Activated gamma-delta T cell treated with Interleukin-2 at 50 U/mL for 16 hours (primary cell): ENCODE measurements at places on chromosomes 7 and 10.

GRCh38 chr10:93820434-93820833, 62.7 kb downstream of the LGI1 start:
- DNase-seq: no peak

- no peak for DNase-seq
Observed at GRCh38 chr10:10658172-10658785, 359.4 kb upstream of the CELF2 start.

DNA sequence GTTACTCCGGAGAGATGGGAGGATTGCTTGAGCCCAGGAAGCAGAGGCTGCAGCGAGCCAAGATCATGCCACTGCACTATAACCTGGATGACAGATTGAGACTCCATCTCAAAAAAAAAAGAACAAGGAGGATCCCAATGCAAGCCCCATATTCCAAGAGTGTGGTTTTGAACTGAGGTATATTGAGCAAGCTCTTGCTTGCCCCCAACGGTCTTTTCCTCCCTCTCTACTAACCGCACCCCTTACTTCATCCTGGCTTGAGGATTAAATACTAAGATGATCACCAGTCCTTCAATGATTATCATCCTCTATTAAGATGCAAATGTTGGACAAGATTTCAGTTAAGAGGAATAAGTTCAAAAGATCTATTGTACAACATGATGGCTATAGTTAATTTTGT, 12.5 kb upstream of the SRGN start:
- no peak for DNase-seq

DNA sequence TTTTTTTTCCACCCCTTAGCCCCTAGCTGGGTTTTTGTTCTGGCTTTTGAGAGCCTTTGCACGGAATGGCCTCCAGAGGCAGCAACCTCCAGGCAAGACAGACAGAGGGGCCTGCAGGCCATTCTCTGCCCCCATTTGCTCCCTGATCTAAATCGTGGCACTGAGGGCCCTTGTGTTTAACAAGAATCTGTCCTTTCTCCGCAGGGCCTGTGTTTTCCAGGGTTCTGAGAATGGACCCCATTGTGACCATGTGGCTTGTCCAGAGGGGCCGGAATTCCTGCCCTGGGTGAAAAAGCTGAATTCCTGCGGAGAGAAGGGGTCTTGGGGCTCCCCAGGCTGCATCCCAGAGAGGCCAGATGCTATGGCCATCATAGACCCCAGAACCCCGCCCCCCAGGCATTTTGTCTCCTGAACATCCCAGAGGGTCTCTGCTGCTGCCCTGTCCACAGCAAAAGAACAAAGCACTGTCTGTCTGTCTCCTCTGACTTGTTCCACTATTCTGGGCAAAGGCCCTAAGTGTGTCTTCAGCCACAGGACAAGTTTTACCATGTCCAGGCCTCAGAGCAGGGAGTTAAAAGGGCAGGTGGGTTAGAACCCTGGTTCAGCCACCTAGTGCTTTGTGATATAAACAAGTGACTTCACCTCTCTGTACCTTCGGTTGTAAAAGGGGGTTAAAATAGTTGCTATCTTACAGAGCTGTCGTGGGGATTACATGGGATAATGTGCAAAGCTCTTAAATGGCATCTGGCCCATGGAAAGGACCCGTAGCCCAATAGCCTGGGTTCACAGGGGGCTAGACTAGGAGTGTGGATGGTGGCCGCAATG, 155.6 kb downstream of the SH3PXD2A start:
- no peak for DNase-seq

DNA sequence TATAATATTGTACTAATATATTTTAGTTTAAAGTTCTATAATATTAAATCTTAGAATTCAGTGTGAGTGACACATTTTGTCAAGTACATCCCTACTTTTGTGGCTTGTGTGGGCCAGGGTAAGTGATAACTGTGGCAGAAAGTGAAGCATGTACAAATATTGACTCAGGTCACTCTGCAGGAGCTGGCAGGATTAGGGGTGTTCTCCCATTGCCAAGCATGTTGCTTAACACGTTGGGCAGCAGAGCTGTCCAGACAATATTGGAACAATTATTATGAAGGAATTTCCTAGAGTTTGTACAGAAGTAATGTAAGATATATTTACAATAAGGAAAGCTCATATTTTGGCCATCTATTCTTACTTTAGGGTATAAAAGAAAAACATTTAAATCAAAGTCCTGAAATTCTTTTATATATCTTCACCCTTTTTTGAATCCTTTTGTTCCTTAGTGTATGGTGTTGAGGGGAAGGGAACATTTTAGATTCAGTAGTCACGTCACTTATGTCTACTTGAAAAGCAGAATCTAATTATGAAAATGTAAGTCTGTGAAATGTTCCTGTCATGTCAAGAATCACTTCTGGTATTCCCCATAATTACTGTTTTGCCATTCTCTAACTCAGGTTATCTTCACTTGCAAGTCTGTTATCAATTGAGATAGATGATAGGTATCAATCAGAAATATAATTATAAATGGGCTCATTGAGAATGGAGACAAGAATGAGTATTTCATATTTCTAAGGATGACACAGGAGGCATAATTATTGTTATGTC, 4.0 kb downstream of the HDAC9 start:
- no peak for DNase-seq

- no peak for DNase-seq
Observed at GRCh38 chr10:95330966-95331453, 40.2 kb upstream of the PDLIM1 start.

- DNase-seq: no peak
Observed at GRCh38 chr10:59655309-59655708, 54.3 kb downstream of the SLC16A9 start.

DNA sequence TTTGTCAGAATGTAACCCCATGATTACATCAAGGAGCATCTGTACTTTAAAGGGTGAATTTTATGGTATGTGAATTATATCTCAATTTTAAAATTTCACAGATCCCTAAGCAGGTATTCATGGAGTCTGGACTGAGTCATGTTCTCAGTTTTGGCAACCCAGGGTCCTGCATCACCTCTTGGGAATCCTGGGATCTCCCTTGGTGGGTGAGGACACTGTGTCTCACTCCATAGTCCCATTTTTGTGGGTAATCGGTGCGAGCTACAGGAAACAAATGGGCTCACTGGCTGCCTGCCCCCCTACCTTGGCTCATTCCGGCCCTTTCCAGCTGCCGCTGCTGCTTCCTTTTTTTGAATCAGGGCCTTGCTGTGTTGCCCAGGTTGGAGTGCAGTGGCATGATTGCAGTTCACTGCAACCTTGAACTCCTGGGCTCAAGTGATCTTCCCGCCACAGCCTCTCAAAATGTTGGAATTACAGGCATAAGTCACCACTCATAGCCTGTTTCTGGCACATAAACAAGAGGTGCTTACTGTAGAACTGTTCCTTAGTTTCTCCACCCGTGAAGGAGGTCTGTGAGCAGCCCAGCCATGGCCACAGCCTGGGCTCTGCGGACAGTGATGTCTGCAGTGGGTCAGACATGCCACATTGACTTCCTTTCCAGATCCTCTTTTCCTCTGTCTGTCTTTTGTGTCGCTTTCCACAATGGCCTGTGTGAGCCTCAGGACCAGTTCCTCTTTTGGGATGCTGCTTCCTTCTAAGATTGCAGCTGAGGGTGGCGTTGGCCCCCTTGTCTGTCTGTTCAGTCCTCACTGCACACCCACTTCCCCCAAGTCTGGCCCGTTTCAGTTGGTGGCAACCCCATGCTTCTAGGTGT, 14.5 kb downstream of the PALD1 start:
- DNase-seq: no peak

- DNase-seq: no peak
Observed at GRCh38 chr10:84181631-84182030, 8.0 kb downstream of the GPR15LG start.

DNA sequence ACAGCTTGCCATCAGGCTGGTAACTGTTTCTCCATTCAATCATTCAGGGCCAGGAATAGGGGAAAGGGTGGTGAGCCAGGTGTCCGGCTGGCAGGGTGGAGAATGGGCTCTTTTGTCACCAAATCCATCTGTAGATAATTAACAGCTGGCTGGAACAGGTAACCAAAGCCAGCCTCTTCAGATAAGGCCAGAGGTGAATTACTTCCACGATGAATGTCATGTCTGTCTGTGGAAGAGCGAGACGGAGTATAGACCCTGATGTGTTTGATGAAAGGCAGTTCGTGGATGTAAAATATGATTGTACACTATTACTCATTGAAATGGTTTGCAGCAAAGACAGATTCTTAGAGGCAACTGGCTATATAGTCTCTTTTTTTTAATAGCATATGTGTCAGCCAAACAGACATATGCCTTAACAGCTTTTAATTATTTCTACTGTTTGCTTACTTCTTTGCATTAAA, 149.8 kb downstream of the KLF6 start:
- DNase-seq: no peak

DNA sequence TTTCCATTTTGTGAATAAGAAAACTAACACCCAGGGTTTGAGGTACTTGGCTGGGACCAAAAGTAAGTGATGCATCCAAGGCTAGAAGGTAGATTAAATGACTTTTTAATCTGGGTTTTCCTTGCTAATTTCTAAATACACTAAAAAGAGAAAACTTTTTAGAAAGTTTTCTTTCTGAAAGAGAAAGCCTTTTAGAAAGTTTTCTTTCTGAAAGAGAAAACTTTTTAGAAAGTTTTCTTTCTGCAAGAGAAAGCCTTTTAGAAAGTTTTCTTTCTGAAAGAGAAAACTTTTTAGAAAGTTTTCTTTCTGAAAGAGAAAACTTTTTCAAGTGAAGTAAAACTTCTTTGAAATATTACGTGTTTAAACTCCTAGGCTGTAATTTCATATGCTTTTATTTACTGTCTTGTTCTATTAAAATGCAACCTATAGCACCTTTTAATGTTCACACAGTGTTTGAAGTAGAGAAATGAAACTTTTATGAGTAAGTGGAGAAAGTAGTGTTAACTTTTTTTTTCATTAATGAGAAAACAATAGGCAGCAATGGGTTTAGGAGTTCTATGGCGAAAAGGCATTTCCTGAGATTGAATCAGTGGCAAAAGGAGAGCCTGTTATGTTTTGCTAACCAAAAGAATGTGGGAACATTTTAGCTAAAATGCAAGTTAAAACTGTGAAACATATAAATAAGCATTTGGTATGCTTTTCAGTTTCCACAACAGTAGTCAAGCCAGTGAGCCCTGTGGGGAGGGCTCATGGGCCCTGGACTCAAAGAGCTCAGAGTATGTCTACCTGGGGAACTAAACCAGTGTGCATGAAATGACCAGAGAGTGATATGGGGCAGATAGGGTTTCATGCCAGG, 103.7 kb downstream of the RBM20 start:
- no peak for DNase-seq

GRCh38 chr7:8176370-8177081, 85.4 kb downstream of the ICA1 start:
- DNase-seq: peak; percentile 64

GRCh38 chr7:83738291-83738835, 89.4 kb upstream of the SEMA3E start:
- no peak for DNase-seq

- no peak for DNase-seq
Observed at GRCh38 chr10:97089209-97089870, 96.4 kb downstream of the SLIT1 start.

- no peak for DNase-seq
Observed at GRCh38 chr10:112148331-112148730, 35.2 kb downstream of the GPAM start.

- DNase-seq: no peak
Observed at GRCh38 chr10:49543604-49544003, 4.7 kb upstream of the ERCC6 start.

GRCh38 chr7:116971869-116972268, 18.6 kb downstream of the ST7 start:
- no peak for DNase-seq

GRCh38 chr10:79202188-79203013, 133.6 kb downstream of the ZMIZ1 start:
- no peak for DNase-seq

- DNase-seq: no peak
Observed at GRCh38 chr10:65377687-65378086, 1548.1 kb upstream of the LRRTM3 start.

DNA sequence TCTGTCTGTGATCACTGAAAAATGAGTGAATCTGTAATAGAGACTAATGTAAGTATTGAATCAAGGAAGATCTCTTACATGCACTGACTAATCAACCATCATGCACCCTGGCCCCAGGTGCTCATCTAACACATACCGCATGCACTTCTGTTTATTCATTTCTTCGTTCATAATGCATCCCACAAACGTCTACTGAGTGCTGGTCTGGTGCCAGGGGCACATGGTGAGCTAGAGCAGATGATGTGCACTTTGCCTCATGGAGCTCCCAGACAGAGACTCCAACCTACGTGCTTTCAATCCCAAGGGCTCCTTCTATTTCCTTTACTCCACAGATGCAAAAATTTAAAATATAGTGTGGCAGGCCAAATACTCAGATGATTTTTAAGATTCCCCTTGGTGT, 10.7 kb downstream of the C10orf90 start:
- no peak for DNase-seq

- DNase-seq: no peak
Observed at GRCh38 chr7:51376420-51377092, 59.9 kb upstream of the COBL start.

DNA sequence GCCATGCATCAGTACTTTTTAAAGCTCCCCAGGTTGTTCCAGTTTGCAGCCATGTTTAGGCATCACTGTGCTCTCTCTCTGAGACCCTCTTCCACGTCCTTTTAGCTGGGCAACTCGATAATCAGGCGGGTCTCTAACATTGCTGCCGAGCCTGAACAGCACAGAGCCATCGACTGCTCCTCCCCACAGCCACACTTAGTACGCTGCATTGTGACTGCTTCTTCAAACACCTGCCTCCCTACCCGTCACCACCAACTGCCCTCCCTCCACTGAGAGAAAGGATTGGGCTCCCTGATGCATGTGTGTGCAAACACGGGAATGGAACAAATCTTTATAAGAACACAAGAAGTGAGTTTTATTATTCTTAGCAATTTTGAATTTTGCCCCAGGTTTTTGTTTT, 11.4 kb upstream of the TACR2 start:
- DNase-seq: no peak

- DNase-seq: no peak
Observed at GRCh38 chr7:96786261-96786997, 76.8 kb upstream of the SEM1 start.

DNA sequence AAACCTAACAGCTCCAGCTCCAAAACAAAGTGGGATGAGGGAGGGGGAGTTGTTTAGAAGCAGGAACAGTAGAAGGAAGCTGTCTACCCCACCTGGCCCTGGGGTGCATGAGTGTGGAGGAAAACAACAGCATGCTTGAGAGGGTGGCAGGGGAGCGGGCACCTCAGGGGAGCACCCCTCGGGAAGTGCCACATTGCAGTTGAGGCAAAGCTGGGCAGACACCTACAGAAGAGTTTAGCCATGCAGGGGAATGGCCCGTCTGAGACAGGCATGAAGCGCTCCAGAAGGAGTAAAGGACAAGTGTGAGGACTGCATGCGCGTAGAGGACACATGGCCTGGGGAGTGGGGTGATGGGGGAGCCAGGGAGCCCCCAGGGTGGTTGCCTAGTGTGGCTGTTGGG, 18.1 kb downstream of the CHAT start:
- DNase-seq: no peak
